ENCODE measurements at places on chromosomes 13 and 19. TPM values are rescaled to one million over a fixed set of nuclear protein-coding genes. Genes with fewer than 3 reads are reported as not detected.

DNA sequence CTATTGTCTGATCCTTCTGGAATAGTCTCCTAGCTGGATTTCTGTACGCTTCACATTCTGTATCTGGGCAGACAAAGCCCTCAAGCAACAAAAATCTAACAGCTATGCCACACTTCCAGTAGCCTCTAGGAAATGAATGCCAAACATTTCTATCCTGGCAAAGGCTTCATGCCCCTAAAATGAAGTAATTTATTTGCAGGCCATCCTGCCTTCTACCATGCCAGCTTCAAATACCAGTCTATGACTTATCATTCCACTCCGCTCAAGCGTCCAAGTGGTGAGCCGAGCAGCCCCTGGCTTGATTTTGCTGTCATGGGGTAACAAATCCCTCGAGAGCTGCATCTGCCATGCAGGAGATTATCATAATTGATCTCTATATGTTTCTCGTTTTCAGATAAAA, 86.9 kb downstream of the LHFPL6 start:
- H3K4me3 ChIP-seq = no peak overlapping the region
- peak overlapping the region; percentile 3 for H3K27ac ChIP-seq
- H3K4me1 ChIP-seq = peaks cover 10% of the 10 kb centered on the region
- DNase-seq = no peak
- H3K36me3 ChIP-seq = no peaks in the 10 kb centered on the region

The NCAN gene
- not detected for total RNA-seq

DNA sequence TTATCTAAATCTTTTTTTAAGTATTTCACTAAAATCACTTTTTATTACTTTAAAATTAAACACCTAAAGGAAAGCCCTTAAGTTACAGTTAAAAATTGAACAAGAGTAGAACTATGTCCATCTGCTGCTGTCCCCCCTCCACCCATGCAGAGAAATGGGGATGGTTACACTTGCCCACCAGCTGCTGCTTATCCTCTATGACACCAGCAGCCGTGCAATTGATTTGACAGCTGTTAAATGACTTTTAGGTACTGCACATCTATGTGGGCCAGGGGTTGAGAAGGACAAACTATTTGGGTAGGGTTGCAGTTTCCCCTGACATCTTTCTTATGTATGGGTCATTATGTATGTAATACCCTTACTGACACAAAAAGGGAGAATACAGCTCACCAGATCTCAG, 77.2 kb downstream of the TBC1D4 start:
- no peaks in the 10 kb centered on the region for H3K36me3 ChIP-seq
- H3K4me3 ChIP-seq = no peak overlapping the region
- no peak overlapping the region for H3K27ac ChIP-seq
- no peaks in the 10 kb centered on the region for H3K27me3 ChIP-seq
- no peak for DNase-seq

The LCP1 gene
- 27.4 TPM for total RNA-seq

- no peak for DNase-seq
- no peaks in the 10 kb centered on the region for H3K4me1 ChIP-seq
- H3K27ac ChIP-seq = no peak overlapping the region
- no peaks in the 10 kb centered on the region for H3K27me3 ChIP-seq
- H3K4me3 ChIP-seq = no peak overlapping the region
Measured at GRCh38 chr19:21940684-21941083, 70.1 kb downstream of the ZNF208 start.

DNA sequence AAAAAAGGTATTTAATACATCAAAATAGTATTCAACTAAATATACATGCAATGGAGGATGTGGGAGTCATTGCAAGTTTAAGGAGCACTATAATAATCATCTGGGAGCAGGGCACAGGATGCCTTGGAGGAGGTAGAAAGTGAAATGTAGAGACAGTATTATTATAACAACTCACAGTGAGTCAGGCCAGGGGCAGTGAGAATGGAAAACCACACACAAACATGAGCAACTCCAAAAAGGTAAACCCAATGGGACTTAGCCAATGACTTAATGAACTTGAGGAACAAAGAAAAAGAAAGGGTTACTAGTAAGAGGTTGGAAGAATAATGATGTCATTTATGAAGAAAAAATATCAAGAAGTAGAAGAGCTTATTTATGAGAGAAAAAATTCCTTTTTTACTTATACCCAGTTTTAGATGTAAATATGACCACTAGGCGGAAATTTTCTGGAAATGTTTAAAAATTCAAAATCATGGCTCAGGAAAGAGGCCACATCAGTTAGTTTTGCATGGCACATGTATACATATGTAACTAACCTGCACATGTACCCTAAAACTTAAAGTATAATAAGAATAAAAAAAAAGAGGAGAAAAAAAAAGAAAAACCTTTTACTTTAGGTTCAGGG, 389.3 kb downstream of the SUCLA2 start:
- no peak for DNase-seq
- no peak overlapping the region for H3K4me3 ChIP-seq
- no peaks in the 10 kb centered on the region for H3K36me3 ChIP-seq
- no peaks in the 10 kb centered on the region for H3K4me1 ChIP-seq

- no peaks in the 10 kb centered on the region for H3K4me1 ChIP-seq
- no peak for DNase-seq
- H3K4me3 ChIP-seq = no peak overlapping the region
- no peaks in the 10 kb centered on the region for H3K36me3 ChIP-seq
- H3K27me3 ChIP-seq = no peaks in the 10 kb centered on the region
Measured at GRCh38 chr19:51386882-51387520, 773 bp downstream of the LIM2 start.

The CYP2A6 gene
- total RNA-seq = not detected

DNA sequence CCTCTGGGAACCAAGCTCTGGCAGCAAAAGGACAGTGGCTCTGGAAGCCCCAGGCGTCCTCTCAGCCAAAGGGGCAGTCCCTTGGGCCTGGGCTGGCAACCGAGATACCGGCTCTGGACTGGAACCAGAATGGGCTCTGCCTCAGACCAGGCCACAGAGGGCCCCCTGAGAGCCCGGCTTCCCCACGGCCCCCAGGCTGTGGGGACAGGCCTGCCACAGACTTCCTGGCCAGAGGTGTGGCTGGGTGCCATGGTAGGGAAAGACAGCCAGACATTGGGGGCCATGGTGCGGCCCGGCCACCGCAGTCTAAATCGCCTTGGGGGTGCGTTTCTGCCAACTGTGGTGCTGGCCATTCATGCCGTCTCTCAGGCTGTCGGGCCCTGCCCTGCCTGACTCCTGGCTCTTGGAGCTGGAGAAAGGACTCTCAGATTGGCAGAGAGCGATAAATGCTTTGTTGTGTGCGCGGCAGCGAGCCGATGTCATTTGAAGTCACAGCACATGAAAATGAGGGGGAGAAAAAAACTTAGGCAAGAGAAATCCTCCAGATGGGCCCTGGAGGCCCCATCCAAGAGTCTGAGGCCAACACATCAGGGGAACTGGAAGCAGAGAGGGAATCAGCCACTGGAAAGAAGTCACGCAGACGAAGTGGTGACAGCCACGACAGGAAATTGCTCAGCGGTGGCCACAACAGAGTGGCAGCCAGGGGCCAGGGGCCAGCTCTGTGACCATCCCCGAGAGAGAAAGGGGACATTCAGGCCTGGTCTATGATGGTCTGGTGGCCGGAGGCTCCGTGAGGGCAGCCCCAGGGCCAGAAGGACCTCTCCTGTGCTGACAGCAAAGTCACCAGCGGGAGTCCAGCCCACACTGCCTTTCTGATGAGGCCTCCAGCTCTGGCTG, 26.5 kb downstream of the SH3GL1 start:
- no peaks in the 10 kb centered on the region for H3K36me3 ChIP-seq
- H3K4me3 ChIP-seq = no peak overlapping the region
- peak; percentile 84 for DNase-seq
- H3K4me1 ChIP-seq = peaks cover 88% of the 10 kb centered on the region

The SIGLEC12 gene
- 0.16 TPM for total RNA-seq

DNA sequence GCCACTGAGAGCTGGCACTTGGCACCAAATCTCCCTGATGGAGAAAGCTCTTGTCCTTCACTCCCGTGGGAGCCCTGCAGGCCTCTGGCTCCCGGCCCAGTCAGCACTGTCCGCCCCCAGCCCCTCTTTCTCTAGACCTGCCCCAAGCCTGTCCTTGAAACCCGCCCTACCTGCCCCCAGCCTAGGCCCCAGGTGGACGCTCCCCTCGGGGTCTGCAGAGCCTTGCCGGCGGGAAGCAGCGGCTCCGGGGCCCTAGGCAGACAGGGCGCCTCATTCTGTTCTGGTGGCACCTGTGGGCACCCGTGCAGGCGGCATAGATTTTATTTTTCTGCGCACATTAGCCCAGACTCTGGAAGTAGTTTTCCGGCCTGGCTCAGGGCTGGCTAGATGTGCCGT, 17.6 kb downstream of the IL17D start:
- H3K27ac ChIP-seq = no peak overlapping the region
- peaks cover 28% of the 10 kb centered on the region for H3K27me3 ChIP-seq
- DNase-seq = no peak
- H3K4me3 ChIP-seq = no peak overlapping the region

GRCh38 chr19:48325265-48325910, at the start of gene EMP3:
TSS of gene EMP3 (plus strand) at chr19:48325552. CDS start at chr19:48326845, 1,293 bp downstream.
- no peaks in the 10 kb centered on the region for H3K27me3 ChIP-seq
- H3K27ac ChIP-seq = peak within 1 kb of the TSS; percentile 98
- H3K36me3 ChIP-seq = peaks cover 22% of the 10 kb centered on the region
- H3K4me3 ChIP-seq = peak within 1 kb of the TSS; percentile 55

- no peaks in the 10 kb centered on the region for H3K27me3 ChIP-seq
- no peaks in the 10 kb centered on the region for H3K36me3 ChIP-seq
- no peak overlapping the region for H3K4me3 ChIP-seq
- H3K4me1 ChIP-seq = no peaks in the 10 kb centered on the region
- no peak overlapping the region for H3K27ac ChIP-seq
Measured at GRCh38 chr13:76029088-76029487, 393.0 kb downstream of the LMO7 start.

DNA sequence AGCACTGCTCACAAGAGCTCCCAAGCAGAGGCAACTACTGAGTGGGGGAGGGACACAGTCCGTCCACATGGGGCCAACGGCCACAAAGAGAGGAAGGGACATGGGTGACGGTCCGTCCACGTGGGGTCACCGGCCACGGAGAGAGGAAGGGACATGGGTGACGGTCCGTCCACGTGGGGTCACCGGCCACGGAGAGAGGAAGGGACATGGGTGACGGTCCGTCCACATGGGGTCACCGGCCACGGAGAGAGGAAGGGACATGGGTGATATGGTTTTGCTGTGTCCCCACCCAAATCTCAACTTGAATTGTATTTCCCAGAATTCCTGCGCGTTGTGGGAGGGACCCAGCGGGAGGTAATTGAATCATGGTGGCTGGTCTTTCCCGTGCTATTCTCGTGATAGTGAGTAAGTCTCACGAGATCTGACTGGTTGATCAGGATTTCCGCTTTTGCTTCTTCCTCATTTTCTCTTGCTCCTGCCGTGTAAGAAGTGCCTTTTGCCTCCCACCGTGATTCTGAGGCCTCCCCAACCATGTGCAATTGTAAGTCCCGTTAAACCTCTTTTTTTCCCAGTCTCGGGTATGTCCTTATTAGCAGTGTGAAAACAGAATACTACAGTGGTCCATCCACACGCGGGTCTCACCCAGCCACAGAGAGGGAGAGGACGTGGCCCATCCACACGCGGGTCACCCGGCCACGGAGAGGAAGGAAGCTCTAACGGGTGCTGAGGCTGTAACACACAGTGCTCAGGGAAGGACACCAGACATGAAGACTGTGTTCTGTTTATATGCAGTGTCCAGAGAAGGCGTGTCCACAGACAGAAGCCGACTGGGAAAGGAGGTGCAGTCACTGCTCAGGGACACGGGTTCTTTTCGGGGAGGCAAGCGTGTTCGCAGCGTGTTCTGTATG, 48.5 kb downstream of the GAS6 start:
- H3K36me3 ChIP-seq = no peaks in the 10 kb centered on the region
- no peak overlapping the region for H3K27ac ChIP-seq
- no peak overlapping the region for H3K4me3 ChIP-seq
- peaks cover 42% of the 10 kb centered on the region for H3K4me1 ChIP-seq

The ZNF552 gene
- 7.1 TPM for total RNA-seq

The GNG8 gene
- not detected for total RNA-seq

DNA sequence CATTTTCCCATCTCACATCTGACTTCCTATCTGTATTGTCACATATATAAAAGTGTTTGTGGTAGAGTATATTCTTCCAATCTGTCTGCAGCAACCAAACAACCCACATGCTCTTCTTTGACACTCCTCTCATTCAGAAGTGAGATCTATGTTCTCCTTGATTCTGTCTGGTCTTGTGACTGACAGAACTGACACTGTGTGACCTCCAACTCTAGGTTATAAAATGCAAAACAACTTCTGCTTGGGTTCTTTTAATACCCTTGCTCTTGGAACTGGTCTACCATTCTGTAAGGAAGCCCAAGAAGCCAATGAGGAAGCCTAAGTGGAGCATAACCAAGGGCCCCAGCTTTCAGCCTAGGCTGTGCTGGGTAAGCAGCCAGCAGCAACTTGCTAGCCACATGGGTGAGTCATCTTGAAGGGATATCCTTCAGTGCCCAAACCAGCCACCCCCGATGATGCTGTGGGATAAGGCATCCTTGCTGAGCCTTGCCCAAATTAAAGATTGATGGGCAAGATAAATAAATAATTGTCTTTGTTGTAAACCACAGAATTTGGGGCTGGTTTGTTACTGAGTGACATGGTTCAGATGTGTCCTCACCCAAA, 18.4 kb upstream of the ITM2B start:
- H3K27ac ChIP-seq = no peak overlapping the region
- no peak overlapping the region for H3K4me3 ChIP-seq
- H3K36me3 ChIP-seq = no peaks in the 10 kb centered on the region

- H3K27me3 ChIP-seq = no peaks in the 10 kb centered on the region
- H3K36me3 ChIP-seq = no peaks in the 10 kb centered on the region
- peaks cover 5% of the 10 kb centered on the region for H3K4me1 ChIP-seq
- no peak for DNase-seq
- H3K4me3 ChIP-seq = no peak overlapping the region
- H3K27ac ChIP-seq = no peak overlapping the region
Measured at GRCh38 chr13:93270769-93271742, 44.4 kb downstream of the GPC6 start.

Data from sigmoid colon (tissue), 7 donors.